ENCODE measurements at places on chromosomes 2 and 18.

GRCh38 chr2:24814516-24814915, 21.3 kb downstream of the CENPO start:
- no peak for DNase-seq

DNA sequence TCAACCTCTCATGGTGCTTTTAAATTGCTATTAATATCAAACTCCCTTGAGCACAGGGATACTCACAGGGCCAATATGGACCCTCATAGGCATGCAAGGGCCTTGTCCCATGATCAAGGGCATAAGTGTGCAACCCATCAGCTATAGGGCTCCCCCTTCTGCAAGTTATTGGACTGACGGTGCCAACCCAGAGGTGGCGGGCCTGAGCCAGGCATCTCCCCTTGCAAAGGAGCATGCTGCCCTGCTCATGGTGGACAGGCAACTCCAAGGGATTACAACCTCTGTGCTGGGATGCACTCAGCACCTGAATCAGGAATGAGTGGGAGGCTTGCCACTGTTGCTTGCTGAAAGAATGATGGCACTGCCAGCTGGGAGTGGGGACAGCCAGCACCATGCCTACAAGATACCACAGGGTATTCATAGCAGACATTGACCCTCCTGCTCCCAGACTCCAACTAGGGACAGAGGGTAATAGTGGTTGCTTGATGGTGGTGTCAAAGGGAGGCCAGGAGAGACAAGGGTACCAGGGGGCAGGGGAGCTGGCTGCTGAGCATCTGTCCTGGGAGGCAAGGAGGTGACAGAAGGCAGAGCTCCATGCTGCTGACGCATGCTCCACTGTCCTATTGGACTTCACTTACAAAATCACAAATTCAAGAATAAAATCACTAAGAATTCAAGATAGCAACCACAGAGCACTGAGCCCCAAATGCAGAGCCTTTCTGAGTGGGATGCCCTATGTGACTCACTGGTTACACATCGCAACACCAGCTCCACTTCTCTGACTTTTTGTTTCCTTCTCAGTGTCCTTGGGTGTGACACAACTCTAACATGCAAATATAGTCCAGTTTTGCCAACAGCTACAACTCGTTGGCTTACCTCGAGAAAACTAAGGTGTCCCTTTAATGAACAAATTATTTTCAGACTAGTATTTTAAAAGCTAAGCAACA, 157.1 kb upstream of the CCDC150 start:
- DNase-seq = no peak

- DNase-seq = no peak
Measured at GRCh38 chr2:179340678-179341077, 76.0 kb upstream of the SESTD1 start.

GRCh38 chr2:107462181-107462580, 364.5 kb upstream of the RGPD4 start:
- DNase-seq = no peak

- DNase-seq = peak; percentile 83
Measured at GRCh38 chr2:8882094-8882493, 44.7 kb upstream of the KIDINS220 start.

- DNase-seq = no peak
Measured at GRCh38 chr2:39033980-39034379, 86.9 kb downstream of the SOS1 start.

GRCh38 chr2:124317628-124318027, 292.5 kb downstream of the CNTNAP5 start:
- DNase-seq = no peak

GRCh38 chr2:203225423-203226039, 13.3 kb upstream of the CYP20A1 start:
- no peak for DNase-seq

DNA sequence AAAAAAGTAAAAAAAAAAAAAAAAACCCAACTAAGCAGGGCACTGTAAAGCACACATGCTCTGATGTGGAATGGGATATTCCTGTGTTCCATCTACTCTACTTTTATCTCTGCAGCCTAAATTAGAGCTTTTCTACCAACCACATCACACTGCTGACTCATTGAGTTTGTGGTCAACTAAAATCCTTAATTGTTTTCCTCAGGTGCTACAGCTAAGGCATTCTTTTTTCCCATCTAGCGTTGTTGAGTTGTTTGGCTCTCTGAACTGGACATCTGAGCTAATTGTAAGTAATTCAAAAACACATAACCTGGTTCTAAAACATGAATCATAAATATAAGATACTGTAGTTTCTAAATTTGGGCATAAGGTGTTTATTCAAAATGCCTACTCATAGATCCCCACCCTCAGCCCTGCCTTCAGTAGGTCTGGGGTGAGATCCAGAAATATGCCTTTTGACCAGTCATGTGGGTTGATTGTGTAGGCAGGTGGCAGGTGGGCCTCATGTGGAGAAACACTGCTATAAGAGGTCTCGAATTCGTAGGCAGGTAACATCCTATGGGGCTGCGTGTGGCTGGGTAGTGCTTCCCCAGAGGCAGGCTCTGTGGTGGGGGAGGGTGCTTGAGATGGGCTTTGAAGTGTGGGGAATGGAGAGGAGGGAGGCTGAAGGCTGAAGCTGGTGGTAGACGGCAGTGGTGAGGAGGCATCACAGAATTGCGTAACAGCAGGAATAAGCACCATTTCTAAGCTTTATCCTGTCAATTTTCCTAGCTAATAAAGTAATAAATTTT, 27.2 kb downstream of the ANKRD29 start:
- peak; percentile 42 for DNase-seq

DNA sequence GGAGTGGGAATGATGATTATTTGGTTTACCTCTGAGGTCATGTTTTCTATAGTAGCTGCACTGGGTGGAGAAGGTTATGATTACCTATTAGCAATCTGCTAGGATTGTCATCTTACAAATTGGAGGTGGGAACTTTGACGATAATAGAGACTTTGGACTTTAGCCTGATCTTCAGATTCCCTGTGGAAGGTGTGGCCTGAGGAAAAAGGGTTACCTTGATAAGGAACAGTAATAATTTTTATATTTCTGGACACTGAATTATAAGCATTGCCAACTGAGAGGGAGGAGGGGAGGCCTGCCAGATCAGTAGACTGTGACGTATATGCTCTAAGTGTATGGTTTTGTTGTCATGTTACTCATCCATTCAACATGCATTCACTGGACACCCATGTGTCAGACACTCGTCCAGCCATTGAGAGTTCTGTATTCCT, 183.4 kb upstream of the FOSL2 start:
- no peak for DNase-seq

- no peak for DNase-seq
Measured at GRCh38 chr2:43426305-43427031, 169.4 kb downstream of the THADA start.

DNA sequence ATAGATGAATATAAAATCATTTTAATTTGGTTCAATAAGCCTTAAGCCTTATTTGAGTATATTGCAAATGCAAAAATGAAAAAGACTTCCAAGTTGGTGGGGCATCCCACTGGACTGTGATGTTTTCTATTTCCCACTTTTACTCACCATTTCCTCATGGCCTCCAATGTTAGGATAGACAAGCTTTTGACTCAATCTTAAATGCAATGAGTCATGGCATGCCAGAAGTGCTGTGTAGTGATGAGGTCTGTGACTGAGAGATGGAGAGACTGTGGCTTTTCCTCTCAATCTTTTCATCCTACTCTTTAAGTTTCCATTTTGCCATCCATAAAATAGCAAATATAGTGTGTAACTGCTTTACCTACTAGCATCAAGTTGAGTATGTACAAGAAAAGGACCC, 1401.2 kb upstream of the CELF4 start:
- no peak for DNase-seq

DNA sequence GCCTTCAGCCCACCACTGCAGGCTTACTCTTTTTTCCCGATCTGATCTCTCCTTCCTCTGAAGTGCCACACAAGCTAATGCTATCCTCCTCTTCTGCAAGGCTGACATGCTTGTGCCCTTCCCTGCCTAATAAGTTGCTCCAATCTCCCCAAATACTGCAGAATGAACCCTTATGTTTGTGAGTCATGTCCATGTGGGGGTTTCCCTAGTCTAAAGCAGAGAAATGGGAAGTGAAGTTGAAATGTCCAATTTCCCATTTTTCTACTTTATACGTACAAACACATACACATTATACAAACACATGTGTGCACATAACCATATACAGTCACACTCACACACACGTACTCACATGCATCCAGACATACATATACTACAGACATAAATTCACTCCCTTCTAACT, 288.1 kb upstream of the CELF4 start:
- DNase-seq = no peak

- no peak for DNase-seq
Measured at GRCh38 chr18:79290876-79291275, 104.9 kb upstream of the NFATC1 start.

GRCh38 chr2:178666458-178666857, 140.8 kb downstream of the TTN start:
- no peak for DNase-seq

DNA sequence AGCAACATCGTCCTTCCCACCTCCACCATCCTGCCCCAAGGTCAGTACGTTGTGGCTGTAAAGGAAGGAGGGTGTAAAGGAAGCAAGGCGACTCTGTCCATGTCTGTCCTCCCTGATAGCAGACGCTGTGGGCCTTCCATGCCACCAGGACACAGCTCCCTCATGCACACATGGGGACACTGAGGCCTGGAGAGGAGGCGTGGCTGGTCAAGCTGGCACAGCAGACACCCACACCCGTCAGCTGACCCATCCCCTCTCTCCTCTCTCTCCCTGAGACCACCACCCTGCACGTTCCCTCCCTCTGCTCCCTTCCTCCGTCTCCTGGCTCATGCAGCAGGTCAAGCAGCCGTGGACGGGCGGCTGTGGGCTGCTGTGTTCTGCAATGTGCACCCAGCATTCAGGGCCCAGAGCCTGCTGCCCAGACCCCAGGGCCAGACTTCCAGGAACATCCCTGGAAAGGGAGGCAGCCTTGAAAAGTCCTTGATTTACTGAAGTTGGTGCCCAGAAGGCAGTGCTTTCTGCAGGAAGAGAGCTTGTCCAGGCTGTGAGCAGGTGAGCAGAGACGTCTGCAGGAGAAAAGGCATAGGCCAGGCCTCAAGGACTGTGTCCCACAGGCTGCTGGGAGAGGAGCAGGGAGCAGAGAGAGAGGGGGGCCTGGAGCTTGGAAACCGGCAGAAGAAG, 133.6 kb downstream of the DDX1 start:
- no peak for DNase-seq

- DNase-seq = no peak
Measured at GRCh38 chr2:4324531-4324930, 621.2 kb downstream of the DCDC2C start.

GRCh38 chr2:100321179-100321865, 979 bp downstream of the LONRF2 start:
- DNase-seq = peak; percentile 82

DNA sequence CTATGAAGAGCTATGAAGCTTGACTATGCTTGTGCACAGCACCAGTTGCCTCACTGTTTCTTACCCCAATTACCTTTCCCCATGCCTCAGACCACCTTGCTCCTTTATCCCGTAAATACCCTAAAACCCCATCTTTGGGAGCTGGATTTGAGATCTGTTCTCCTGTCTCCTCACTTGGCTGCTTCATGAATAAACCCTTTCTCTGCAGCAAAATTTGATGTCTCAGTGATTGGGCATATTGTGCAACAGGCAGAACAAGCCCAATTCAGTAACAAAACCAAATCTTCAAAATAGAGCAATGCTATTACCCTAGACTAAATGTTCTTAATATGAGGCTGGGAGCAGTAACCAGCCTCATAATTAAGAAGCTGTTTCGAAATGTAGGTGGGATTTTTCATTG, 3.5 kb upstream of the SSB start:
- no peak for DNase-seq

DNA sequence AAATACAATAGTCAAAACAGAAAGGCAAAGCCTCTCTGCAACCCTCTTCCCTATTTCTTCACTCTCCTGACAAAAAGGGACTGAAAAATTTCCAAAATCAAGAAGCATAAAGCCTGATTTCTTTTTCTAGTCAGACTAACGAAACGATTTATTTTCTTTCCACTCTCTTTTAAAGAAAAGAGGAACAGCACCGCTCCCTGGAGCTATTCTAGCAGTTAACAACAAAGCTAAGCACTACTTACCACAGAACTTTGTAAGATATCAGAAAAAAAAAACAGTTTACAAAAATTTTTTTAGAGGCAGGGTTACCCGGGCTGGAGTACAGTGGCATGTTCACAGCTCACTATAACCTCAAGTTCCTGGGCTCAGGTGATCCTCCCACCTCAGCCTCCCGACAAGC, 14.4 kb upstream of the FHL2 start:
- DNase-seq = no peak

DNA sequence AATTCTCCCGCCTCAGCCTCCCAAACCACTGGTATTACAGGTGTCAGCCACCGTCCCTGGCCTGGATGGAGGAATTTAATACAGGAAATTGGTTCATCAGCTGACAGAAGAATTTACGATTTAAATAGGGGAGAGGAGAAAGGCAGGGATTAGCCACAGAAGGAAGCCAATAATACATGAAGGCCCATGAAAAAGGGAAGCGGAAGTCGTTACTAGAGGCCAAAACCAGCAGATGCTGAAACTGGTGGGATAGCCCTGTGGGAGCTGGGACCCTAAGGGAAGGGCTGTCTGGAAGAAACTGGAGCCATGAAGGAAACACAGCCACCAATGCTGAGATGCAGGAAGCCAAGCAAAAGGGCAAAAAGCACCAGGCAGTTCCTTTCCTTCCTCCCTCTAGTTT, 163.7 kb upstream of the RMP24 start:
- DNase-seq = no peak

GRCh38 chr2:34997779-34998178, 1357.8 kb upstream of the CRIM1 start:
- no peak for DNase-seq

DNA sequence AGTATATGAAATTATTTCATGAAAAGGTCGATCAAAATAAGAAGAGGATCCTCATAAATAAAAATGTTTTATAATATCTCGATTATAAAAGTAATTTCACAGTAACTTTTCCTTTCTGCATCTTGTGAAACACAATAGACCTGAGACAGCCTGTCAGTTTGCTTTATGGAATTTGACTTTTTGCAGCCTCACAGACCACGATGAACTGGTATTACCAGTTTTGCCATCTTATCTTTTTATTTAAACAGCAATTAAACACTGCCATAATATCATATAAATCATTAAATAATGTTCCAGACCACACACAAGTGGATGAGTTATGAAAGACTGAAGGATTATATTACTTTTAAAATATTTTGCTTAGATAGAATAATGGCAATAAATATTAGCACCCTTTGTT, 10.7 kb upstream of the GALNT3 start:
- DNase-seq = no peak

DNA sequence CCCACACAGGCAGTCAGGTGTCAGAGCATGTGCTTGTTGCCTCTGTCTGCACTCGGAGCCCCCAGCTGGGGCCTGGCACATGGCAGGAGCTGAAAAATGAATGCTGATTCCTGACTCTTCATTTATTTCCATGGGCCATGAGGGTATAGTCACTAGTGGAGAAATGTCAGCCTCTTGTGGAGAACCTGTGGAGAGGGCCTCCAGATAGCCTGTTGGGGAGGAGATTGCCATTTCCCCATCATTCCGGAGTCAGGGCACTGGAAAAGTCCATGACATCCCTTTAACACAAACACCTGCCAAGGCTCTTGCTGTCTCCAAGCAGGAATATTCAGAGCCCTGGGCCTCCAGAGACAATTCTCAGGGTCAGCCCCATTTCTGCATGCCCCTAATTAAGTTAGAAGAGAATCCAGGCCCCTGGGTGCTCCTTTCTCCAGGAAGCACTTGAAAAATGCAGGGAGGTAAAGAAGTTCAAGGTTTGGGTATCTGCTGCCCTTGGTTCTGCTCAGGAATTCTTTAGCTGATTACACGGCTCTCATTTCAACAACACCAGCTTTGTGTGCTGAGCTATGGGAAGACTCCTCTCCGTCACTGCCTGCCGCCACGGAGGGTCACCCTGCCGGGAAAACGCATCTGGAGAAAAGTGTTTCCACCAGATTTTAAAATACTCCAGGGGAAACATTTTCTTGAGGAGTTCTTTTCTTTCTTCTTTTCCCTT, 311.3 kb downstream of the MYCN start:
- DNase-seq = no peak

Data from H9 (cell line).